ENCODE measurements at places on chromosomes 7 and 10. TPM values are rescaled to one million over a fixed set of nuclear protein-coding genes. Genes with fewer than 3 reads are reported as not detected.

CYP2C19 gene
- total RNA-seq, result not detected

TSPAN15 gene
- total RNA-seq, result 47.3 TPM

KLLN gene
- 0.41 TPM for total RNA-seq

EPHB4 gene
- total RNA-seq, result 117 TPM

CALHM2 gene
- total RNA-seq, result 29.4 TPM

C7orf57 gene
- not detected for total RNA-seq

ELFN1 gene
- total RNA-seq, result 4.3 TPM

PDE6C gene
- not detected for total RNA-seq

DNTT gene
- not detected for total RNA-seq

MYL10 gene
- not detected for total RNA-seq

SLC13A1 gene
- not detected for total RNA-seq

GBF1 gene
- 38.5 TPM for total RNA-seq

FFAR4 gene
- 4.9 TPM for total RNA-seq

ARHGAP22 gene
- total RNA-seq, result 6.8 TPM

CHAT gene
- not detected for total RNA-seq

ITPRID1 gene
- total RNA-seq, result not detected

DDC gene
- 3.1 TPM for total RNA-seq

OR2A12 gene
- total RNA-seq, result not detected

SPDYE16 gene
- 0.90 TPM for total RNA-seq

SLC37A3 gene
- 35.2 TPM for total RNA-seq

PON1 gene
- total RNA-seq, result 0.49 TPM

ADRB1 gene
- total RNA-seq, result 18.6 TPM

CXCL12 gene
- total RNA-seq, result 40.8 TPM

INSYN2A gene
- total RNA-seq, result 0.14 TPM

CDC14C gene
- not detected for total RNA-seq

HMX2 gene
- total RNA-seq, result not detected

ZNF503 gene
- 36.2 TPM for total RNA-seq

SFRP4 gene
- 6.7 TPM for total RNA-seq

HOXA7 gene
- 2.9 TPM for total RNA-seq
